ENCODE measurements at places on chromosomes 3 and 15.
A peak's percentile ranks its signal among the peaks of the same experiment; 100 is the strongest.

GRCh38 chr3:189631373-189631408, at the start of gene TP63:
Gene TP63, plus strand, starts transcription at chr3:189631389. Its CDS starts 127 bp downstream, at chr3:189631516.
- DNase-seq = no peak

DNA sequence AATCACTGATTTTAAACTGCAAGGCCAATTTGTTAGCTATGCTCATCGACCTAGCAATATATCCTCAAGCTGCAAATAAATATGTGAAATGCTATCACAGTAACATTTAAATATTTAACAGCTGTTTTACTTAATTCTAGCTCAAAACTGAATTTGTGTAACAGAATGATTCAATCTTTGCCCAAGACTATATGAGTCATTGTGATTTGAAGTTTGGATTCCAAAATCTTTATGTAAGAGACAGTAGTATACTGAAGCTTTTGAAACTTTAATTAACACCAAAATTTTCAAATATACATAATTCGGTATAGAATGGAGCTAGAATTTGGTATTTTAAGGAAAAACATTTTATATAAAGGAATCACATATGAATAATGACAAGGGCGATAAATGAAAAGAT, 603.0 kb upstream of the ROBO2 start:
- DNase-seq = no peak

DNA sequence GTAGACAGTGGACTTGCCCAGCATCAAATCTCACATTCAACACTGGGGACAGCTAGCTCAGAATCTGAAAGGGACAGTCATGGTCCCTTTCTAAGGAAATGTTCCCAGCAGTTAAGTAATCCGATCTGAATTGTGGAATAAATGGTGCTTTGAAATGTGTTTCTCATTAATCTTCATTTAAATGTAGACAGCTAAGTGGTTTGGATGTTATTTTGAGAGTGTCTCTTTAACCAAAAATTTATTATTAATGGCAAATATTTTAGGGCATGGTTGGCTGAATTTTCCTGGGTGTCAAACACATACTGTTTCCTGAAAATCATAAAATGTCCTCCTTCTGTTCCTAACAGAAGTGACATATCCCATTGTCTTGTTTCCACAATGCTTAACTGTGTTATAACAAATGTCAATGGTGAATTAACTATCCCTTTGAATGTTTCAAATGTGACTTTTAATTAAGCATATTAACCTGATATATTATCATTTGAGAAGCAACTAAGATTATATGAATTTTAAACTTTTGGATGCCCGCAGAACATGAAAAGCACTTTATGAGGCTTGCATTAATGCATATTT, 210.8 kb downstream of the CHST2 start:
- DNase-seq = no peak

GRCh38 chr3:4670352-4670751, 177.2 kb downstream of the ITPR1 start:
- DNase-seq = peak; percentile 38

GRCh38 chr3:63333815-63334214, 55.7 kb downstream of the SYNPR start:
- no peak for DNase-seq

DNA sequence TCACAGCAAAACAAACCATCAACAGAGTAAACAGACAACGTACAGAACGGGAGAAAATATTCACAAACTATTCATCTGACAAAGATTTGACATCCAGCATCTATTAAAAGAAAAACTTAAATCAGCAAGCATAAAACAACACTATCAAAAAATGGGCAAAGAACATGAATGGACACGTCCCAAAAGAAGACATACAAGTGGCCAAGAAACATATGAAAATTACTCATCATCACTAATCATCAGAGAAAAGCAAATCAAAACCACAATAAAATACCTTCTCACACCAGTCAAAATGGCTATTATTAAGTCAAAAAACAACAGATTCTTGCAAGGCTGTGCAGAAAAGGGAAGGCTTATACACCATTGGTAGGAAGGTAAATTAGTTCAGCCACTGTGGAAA, 13.7 kb upstream of the SERPINI2 start:
- DNase-seq = no peak

DNA sequence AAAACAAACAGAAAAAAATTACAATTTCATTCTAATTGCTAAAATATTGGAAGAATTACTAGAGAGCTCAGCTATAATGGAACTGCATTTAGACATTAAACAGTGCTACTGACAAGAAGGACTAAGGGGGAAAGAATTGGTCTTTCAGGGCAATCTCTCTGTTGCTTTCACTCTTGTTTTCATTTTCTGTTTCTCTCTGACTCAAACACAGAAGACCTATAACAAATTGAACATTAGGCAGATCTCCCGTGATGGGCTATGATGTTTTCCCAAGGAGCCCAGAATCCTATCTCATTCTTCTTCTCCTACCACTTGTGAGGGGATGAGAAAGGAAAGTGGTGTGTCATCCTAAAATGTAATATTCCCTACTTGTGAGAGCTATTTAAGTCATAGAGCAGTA, 358.0 kb upstream of the TGFBR2 start:
- no peak for DNase-seq

- DNase-seq = no peak
Measured at GRCh38 chr3:69212411-69213160, 90.2 kb upstream of the LMOD3 start.

- DNase-seq = no peak
Measured at GRCh38 chr3:191170097-191170496, 28.9 kb upstream of the OSTN start.

GRCh38 chr3:174325171-174325570, 534.0 kb upstream of the NAALADL2 start:
- no peak for DNase-seq

GRCh38 chr3:154304116-154304786, 20.0 kb downstream of the DHX36 start:
- no peak for DNase-seq

DNA sequence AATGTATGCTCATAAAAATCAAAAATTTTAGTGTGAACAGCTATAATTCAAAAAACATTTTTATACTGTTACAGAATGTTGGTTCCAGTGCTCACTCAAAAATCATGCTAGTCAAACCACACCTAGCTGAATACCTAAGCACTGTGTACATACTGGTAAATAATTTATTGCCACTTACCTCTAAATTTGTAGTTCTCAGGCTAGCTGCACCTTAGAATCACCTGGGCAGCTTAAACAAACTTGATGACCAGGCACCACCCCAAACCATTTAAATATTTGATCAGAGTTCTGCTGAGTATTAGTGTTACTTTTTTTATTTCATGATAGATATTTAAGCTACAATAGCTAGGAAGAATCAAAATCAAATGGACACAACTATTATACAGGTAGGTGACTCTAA, 32.3 kb upstream of the TMCO5A start:
- DNase-seq = no peak

DNA sequence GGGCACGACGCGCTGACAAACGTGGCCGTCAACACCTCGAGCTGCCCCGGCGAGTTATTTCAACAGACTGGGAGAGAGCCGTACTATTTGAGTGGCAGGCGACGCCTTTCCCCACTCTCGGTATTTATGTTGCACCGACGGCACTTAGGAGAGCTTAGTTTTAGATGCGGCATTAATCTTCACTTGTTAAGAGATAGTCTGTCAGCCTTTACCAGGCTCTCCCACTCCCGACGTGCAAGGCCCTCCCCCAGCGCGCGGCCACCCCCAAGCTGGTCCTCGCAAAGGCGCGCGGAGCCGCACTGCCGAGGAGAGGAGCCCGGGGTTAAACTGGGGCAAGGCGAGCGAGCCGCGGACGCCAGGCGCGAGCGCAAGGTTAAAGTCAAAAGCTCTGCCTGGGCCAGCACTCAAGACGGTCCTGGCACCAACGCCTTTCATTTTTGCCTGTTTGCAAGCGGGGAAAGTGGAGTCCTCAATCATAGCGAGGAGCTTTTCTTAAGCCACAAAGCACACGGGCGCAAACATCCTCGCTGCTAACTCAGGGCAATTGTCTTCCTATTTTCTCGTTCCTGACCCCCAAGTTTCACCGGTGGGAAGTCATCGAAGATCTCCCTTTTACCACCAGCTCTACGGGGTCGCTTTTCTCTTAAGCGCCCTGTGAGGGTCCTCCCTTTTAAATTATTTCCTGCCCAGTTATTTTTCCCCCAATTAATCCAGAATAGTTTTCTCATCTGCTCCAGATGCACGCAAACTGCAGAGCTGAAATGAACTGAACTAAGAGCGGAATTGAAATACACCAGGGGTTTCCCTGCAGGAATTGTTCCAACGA, 86.6 kb downstream of the NR2F2 start:
- DNase-seq = peak; percentile 29

GRCh38 chr15:74531144-74531811, 9.7 kb upstream of the ARID3B start:
- DNase-seq = no peak

DNA sequence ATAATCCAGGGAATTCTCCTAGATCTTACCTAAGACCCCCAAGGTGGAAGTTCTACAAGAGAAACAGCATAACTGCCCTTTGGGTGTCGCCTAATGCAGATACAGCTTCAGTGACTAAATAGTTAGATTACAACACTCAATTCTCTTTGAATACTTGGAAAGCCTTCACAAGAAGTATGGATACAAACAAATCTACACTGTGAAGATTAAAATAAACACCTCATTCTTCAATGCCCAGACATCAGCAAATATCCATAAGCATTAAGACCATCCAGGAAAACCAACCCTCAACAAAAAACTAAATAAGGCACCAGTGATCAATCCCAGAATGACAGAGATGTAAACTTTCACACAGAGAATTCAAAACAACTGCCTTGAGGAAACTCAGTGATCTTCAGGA, 963.2 kb downstream of the PLOD2 start:
- no peak for DNase-seq

GRCh38 chr3:93906245-93906644, 67.5 kb downstream of the PROS1 start:
- DNase-seq = no peak

DNA sequence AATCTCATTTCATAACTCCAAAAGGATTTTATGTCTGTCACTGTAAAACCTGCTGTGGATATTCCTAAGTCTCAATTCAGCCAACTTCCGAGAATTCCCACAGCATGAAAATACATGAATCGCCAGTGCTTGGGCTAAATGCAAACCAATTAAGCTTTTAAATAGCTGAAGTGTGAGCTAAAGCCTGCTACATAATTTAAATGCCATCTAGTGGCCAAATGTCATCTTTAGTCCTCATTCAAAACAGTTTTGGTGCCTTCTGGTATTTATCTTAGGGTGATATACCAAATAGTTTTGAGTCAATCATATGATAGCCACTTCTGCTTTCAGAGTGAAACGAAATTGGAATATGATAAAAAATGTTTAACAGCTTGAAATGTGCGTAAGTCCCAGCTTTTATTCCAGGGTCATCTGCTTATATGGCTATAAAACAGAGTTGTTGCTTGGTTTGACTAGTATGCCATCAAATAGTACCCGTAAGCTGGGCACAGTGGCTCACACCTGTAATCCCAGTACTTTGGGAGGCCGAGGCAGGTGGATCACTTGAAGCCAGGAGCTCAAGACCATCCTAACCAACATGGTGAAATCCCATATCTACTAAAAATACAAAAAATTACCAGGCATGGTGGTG, 41.8 kb upstream of the CCNL1 start:
- DNase-seq = no peak

DNA sequence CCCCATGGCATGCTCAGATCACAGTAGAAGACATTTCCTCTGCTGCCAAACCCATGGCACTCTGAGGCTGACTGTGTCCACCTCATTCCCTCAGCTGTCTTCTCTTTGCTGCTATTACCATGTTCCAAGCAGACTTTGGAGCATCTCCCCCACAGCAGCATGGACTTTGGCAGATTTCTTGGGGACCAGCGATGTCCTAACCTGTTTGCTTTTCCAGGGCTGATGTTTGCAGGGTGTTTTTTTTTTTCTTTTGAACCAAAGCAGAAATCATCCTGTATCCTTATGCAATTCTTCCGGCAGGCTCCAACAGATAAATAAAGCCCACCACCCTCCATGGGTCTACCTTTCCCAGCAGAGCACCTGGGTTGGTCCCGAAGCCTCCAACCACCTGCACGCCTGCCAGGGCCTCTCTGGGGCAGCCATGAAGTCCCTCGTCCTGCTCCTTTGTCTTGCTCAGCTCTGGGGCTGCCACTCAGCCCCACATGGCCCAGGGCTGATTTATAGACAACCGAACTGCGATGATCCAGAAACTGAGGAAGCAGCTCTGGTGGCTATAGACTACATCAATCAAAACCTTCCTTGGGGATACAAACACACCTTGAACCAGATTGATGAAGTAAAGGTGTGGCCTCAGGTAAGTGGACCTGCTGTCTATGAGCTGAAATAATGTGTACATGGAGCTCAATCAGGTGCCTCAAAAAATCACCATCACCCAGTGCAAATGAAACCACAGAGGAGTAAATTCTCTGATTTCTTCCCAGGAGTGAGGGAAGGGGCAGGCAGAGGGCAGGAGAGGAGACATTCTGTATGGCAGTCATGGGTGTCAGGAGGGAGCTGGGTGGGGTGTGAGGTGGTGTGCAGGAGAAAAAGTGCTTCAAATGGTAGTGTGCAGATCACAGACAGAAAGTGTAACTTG, at the start of gene AHSG:
Gene AHSG, plus strand, starts transcription at position 340 of the 916 bp plus-strand sequence. Its CDS starts 82 bp downstream, at position 422.
- no peak for DNase-seq

DNA sequence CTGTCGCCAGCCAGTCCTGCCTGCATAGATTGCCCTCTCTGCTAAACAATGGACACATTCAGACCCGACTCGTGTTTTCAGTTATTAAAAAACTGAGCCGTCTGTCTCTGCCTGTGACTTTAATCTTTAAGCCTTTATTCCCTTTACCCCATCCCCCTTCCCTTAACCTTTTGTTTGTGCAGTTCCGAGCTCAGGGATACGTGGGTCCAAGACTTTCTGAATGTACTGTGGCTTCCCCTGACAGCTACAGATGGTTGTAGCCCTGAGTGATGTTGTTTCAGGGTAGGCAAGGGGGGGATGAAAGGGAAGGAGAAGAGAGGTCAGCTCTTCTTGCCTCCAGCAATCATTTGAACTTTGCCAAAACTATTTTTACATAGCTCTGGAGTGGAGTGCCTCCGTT, 44.6 kb downstream of the EEFSEC start:
- DNase-seq = no peak

DNA sequence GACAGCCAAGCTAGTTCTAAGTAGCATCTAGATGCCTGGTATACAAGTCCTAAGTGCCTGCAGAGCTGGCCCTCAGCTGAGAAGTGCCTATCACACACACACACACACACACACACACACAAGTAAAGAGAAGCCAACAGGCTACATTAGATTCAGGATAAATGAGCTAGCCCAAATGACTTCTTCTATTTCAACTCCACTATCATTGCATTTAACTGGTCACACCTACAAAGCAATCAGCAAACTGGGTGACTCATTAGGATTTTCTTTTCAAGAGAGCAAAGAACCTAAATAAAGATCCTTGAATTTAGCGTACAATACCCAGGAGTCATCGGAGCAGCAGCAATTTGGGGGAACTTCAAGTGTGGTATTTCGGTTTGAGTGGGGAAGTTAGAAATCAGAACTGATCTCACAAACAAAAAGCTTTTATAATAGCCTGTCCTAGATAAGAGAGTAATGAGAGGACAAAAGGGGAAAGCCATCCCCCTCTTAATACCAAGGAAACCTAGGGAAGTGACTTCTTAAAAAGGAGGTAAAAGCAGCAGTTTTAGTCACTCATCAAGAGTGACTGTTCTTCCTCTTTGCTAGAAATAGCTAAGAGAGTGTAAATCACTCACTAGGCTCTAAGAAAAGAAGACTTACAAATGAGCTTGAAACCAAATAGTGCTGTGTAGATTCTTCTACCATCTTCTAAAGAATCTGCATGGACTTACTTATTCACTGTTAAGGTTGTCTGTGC, 112.7 kb downstream of the TNIK start:
- DNase-seq = no peak
